ENCODE measurements at places on chromosomes 1 and 21. TPM values are rescaled to one million over a fixed set of nuclear protein-coding genes. Genes with fewer than 3 reads are reported as not detected.

DNA sequence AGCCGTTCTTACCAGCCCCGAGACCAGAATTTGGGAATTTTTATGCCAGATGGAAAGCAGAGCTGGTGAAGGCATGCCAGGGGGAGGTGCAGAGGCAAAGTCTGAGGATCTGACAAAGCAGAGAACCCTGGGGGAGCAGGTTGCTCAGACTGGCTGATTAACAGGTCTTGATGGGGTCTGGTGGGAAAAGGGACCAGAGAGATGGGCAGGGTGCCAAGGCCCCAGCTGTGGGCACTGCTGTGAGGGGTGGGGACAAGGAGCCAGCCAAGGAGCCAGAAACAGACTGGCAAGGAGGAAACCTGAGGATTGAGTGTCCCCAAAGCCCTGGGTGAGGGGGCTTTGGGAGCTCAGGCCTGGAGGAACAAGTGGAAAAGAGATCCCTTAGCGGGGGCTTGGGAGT is 21.4 kb downstream of the RPS6KA1 start:
- DNase-seq, result no peak

DNA sequence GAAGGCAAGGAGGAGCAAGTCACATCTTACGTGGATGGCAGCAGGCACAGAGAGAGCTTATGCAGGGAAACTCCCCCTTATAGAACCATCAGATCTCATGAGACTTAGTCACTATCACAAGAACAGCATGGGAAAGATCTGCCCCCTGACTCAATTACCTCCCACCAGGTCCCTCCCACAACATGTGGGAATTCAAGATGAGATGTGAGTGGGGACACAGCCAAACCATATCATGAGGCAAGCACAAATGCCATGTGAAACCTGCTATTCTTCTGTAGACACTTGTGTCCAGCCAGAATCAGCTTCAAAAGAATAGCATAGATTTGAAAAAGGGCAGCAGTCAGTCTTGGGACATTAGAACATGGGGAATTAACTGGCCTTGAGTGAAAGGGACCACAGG is 32.2 kb upstream of the UBE2U start:
- no peak for DNase-seq

GRCh38 chr1:229896861-229897260 is 170.2 kb upstream of the GALNT2 start:
- no peak for DNase-seq

FAM72D gene
- not detected for total RNA-seq

FNDC7 gene
- under 0.01 TPM for total RNA-seq

Data from fibroblast of the aortic adventitia (primary cell).